ENCODE measurements at places on chromosomes 12 and 14.

DNA sequence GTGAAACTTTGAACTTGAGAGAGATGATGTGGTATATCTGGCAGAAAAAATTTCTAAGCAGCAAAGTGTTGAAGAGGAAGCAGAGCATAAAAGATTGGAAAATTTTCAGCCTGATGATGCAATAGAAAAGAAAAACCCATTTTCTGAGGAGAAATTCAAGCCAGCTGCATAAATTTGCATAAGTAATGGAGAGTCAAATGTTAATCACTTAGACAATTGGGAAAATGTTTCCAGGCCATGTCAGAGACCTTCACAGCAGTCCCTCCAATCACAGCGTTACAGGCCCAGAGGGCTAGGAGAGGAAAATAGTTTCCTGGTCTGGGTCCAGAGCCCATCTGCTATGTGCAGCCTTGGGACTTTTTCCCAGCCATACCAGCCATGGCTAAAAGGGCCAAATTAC is 469.0 kb upstream of the FOXG1 start:
- DNase-seq, result no peak

GRCh38 chr12:124332058-124332672 is 37.3 kb downstream of the RFLNA start:
- DNase-seq, result no peak

- no peak for DNase-seq
Measured at GRCh38 chr12:67720351-67720856, 71.9 kb downstream of the DYRK2 start.

DNA sequence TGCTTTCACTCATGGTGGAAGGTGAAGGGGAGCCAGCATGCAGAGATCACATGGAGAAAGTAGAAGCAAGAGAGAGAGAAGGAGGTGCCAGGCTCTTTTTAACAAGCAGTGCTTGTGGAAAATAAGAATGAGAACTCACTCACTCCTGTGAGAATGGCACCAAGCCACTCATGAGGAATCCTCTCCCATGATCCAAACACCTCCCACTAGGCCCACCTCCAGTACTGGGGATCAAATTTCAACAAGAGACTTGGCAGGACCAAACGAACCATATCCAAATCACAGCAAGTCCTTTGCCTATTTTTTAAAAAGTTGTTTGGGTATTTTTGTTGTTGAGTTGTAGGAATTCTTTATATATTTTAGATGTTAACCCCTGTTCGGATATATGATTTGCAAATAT is 245.9 kb upstream of the ARID2 start:
- DNase-seq, result no peak

DNA sequence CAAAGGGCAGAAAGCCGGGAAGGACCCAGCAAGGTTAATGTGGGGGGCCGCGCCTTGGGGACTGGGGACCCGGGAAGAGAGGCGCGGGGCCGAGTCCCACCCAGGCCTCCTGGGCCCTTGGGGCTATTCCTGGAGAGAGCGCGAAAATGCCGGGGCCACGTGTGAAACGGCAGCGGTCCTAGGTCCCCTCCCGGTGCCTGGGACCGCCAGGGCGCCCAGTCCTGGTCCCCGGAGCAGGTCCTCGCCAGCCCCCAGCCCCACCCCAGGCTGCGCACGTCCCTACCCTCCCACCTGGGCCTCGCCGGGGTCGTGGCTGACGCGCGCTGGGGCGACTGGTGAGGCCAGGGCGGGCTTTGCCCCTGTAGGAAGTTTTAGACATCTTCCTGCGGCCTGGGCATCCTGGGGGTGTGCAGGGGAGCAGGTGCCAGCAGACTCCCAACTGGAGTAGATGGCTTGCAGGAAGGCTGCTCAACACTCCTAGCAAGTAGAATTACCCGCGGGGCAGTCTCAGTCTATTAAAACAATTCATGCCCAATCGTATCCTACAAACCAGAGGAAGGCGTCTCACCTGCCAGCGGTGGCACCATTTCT is 708 bp downstream of the FAR2 start:
- DNase-seq, result no peak

DNA sequence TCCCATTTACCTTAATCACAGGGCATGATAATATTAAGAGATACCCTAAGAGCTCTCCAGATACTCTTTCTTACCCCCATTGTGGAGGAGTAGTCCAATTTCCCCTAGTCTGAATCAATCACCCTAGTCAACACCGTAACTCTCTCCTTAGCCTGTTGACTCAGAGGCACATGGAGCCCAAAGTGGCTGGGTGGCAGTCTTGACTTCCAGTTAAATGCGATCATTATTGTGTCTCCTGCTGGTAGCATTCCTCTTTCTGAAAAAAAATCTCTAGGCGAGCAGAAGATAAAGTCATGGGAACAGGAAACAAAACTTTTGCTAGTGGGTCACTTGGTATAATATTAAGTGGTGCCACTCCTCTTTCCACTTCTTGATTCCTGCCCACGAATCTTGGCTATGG is 46.4 kb downstream of the EMP1 start:
- DNase-seq, result no peak

- no peak for DNase-seq
Measured at GRCh38 chr12:54588110-54588889, at the start of gene PPP1R1A. PPP1R1A (minus strand) TSS chr12:54588659; CDS start chr12:54588488, 171 bp downstream.

DNA sequence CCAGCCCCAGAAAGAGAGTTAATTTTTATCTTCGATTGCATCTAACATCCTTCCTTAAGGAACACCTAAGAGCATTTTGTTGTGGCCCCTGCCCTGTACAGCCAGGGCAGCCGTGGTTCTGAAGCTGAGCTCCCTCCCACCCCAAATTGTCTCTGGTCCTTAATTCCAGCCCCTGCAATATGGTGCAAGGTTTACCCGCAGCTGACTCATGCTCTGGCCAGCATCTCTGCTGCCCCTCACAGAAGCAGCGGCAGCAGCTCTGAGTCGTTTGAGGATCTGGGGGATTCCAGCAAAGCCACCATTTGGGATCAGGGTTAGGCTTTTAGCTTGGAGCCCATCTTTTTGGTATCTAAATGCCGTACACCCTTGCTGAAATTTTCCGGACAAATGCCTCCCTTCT is 3.3 kb downstream of the DLK1 start:
- DNase-seq, result no peak

- no peak for DNase-seq
Measured at GRCh38 chr14:54348923-54349620, 47.7 kb upstream of the CDKN3 start.

DNA sequence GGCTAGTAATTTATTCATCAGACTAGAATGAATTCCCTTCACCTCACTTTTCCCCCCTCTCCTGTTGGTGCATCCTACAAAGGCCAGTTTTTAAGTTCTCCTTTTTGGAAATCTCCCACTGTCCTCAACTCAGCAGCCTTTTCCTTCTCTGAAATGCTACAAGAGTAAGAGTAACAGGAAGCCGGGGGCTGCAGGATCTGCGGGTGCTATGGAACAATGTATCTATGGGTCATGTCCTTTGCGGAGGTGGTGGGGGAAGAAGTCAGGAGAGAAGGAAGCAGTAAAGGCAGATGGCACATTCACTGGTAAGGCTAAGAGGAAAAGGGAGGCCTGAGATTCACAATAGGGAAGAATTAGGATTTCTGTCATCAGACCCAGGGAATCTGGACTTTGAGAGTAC is 22.2 kb upstream of the TESC start:
- DNase-seq, result no peak

DNA sequence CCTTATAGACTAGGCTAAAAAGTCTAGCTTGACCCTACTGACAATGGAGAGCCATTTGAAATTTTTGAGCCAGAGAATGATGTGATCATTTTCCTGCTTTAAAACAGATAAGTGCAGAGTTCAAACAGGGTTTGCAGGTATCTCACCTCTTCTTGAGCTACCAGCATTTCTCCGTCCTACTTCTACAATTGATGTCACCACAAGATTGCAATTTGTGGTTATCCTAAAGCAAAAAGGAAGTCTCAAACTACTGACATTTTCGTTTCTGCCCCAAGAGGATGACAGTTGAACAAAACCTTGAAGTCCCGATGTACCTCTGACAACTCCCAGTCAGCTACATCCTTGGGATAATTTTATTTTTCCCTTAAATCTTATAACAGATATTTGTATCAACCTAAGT is 86.7 kb downstream of the PTGER2 start:
- no peak for DNase-seq

- DNase-seq, result no peak
Measured at GRCh38 chr12:87467936-87468335, 561.3 kb downstream of the C12orf50 start.

- DNase-seq, result no peak
Measured at GRCh38 chr14:22884076-22884737, 1.2 kb downstream of the REM2 start.

DNA sequence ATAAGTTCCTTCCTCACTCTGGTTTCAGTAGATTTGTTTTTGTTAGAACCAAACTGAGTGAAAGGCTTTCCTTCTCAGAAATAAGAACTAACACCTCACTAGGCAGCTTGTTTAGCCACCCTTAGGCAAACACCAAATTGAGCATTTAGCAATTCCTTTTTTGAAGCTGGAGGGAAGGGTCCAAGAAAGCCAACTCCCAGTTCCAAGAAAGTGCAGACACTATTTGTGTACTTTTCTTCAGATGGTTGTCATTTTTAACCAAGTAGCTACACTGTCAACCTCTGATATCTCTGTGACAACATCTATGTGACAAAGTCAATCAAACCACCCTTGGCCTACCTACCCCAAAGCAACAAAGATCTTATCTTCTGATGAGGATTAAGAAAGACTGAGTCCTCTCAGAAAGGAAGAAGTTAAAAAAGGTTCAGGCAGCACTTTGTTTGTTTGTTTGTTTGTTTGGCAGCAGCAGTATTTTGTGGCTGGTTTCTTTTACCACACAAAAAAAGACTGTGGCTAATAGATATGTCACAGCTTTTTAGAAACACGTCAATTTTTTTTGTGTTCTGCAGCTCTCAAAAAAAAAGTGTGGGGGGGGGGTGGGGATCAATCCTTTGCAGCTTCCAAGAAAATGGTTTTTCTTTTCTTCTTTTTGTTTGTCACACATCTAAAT is 203.8 kb downstream of the CRADD start:
- no peak for DNase-seq

GRCh38 chr12:65699251-65699650 is 125.0 kb upstream of the HMGA2 start:
- DNase-seq, result no peak

GRCh38 chr14:72903716-72904115 is 9.8 kb upstream of the DPF3 start:
- no peak for DNase-seq

DNA sequence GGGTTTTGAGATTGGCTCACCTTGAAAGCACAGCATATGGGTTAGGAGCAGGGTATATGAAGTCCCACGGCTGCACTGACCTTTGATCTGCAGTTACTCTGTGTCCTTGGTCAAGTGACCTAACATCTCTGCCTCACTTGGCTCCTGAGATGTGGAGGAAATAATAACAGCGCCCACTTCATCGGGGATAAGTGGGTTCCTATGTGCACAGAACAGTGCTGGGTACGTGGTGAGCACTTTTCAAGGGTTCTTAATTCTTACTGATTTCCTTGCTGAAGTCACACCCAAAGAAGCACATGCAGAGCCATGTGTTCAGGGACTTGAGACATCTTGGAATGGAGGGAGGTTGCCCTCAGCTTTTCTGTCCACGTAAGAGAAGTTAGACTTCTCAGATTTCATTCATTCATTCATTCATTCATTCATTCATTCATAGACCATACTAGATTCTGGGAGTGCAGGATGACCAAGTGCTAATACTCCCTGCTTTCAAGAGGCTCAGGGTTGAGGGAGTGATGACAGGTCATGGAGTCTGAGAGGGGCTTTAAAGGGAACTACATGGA is 39.4 kb downstream of the ADGRD1 start:
- no peak for DNase-seq

GRCh38 chr14:76708028-76708427 is 53.2 kb upstream of the VASH1 start:
- no peak for DNase-seq

DNA sequence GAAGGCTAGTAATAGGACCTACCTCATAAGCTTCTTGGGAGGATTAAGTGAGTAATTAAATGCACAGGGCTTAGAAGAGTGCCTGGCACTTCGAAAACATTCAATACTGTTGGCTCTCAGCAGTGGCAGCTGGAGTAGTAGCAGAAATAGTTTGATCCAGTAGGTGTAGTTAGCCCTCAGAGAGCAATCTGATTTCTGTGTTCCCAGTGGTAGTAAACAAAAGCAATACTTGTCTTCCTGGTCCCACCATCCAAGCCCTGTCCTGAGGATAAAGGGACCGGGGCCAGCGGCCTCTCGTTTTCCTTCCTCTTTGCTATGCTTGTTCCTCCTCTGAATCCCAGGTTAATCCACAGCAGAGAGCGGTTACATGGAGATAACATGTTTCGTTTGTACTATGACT is 131.6 kb downstream of the SAMD4A start:
- no peak for DNase-seq

- no peak for DNase-seq
Measured at GRCh38 chr12:98409548-98409947, 105.8 kb upstream of the TMPO start.

DNA sequence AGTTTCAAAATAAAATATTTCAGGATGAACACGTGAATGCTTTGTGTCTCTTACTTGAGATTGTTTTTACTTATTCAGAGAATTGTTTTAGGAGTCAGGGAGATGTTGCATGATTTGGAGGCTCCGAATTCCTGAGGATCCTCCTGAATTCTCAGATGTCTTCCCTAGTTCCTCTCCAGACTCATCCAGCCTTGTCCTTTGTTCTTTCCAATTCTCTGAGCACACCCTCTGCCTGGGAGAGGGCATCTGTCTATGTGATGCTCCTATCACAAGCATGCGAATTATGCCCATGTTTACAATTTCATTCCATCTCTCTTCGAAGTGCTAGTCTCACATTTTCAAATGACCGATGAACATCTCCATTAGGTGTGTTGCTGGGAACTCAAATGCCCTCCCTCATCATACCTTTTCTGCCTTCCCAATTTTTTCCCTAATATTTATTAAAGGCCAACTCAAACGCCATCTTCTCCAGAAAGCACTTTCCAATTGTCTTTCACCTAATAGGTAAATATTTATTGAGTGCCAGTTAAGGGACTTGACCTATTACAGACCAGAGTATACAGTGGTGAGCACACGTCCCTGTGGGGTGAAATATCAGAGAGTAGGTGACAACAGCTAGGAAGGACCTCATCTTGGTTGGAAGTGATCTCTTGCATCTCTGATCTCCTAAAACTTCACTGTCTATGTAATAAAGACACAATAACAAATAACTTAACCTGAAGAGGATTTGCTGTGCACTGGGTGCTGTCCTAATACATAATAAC is 64.4 kb downstream of the ARF6 start:
- DNase-seq, result no peak

- no peak for DNase-seq
Measured at GRCh38 chr14:34438438-34438837, 23.6 kb downstream of the SPTSSA start.

DNA sequence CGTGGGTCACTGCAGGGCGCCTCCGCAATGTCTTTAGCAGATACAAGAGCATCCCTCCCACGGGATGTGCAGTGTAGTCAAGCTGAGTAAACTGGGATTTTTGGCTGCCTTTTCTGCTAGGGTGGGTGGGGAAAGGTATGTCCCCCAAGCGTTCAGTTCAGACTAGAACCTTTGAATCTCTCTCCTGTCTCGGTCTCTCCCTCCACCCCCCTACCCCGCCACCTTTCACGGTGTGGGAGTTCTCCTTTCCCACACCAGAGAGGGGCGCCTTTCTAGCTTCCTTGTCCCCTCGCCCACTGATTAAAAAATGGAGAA is 525 bp upstream of the FAR2 start:
- no peak for DNase-seq

GRCh38 chr12:15163030-15163976 is 57.9 kb downstream of the RERG start:
- DNase-seq, result no peak

GRCh38 chr12:93191956-93192355 is 185.8 kb upstream of the NUDT4 start:
- DNase-seq, result no peak

- no peak for DNase-seq
Measured at GRCh38 chr14:68879321-68879781, 86.5 kb upstream of the ZFP36L1 start.

GRCh38 chr14:52951681-52952554 is 1.1 kb upstream of the FERMT2 start:
- no peak for DNase-seq
